ENCODE measurements at places on chromosomes 5 and 9.

GRCh38 chr5:77984587-77984986, 208.4 kb upstream of the TBCA start:
- no peak for DNase-seq

- DNase-seq: no peak
These were observed 3.4 kb upstream of the ABO start for GRCh38 chr9:133278161-133279114.

- no peak for DNase-seq
These were observed 19.9 kb upstream of the LPAR1 start for GRCh38 chr9:111058166-111058565.

- no peak for DNase-seq
These were observed 248.7 kb downstream of the LURAP1L start for GRCh38 chr9:13023498-13023897.

DNA sequence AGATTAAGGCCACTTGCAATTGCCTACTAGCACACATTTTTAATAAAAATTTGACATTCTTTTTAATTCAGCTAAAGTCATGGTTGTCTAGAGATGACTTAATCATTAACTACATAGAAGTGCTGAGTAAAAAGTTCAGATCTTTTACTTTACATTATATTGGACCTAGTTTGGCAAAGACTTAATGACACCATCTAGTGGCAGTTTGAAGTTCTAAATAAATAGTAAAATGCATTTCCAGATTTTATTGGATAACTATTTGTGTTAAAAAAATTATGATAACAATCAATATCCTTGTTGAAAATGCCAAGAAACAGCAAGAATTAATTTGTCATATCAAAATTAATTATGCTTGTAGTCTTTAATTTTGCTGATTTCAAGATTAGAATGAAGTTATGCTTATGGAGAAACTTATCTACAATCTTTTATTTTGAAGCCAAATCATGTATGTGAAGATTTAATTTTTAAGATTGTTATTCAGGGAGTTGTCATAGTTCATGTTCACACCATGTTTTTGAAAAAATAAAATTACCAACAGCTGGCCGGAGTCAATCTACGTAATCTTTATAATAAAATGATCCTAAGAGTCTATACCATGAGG, 69.6 kb upstream of the PJA2 start:
- DNase-seq: no peak

DNA sequence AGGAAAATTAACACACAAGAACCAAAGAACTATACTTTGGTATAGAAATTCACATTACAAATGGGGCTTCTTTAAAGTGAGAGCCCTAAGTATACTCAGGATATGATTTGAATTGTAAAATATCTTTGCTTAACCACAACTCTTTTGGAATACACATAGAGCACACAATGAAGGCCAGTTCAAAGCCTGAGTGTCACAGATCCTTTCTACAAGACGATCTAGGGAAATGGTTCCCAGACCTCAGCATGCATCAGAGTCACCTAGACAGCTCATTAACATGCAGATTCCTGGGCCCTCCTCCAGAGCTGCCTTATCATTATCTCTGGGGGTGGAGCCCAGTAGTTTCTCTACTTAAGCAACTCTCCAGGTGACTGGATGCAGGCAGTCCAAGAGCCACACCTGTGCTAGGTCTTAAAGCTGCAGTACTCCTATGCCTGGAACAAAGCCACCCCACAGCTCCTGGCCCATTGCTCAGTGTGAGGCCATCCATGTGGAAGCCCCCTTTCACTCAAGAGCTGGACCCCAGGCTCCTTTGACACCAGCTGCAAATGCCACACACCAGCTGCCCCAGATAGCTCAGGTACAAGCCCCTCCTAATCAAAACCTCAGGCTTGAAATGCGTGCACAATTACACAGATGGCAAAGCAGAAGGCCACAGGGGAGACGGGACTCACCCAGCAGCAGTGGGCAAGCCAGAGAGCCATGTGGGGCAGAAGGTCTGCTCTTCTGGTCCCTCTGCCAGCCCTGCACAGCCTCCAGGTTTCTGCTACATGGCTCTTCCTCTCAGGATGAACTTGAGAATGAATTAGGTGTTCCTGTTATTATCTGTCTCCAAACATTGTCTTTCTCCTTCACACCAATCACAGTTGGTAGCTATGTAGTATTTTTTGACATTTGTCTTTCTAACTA, 106.1 kb downstream of the SH3TC2 start:
- no peak for DNase-seq

GRCh38 chr5:14179446-14179845, 36.3 kb downstream of the TRIO start:
- DNase-seq: no peak

DNA sequence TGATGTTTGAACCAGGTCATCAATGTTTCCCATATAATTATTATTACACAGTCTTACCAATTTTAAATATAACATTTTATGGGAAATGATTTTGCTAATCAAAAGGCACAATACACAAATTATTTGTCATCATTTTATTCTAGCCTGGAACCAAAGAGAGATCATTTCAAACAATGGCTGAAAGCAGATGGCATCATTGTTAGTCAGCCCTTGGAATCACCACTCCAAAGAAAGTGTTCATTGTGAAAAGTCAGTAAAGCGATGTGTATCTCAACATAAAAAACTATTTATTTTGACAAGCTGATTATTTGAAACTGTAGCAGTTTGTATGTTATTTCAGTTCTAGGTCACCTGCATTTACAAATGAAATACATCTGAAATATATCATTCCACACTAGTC, 1068.7 kb downstream of the CDH12 start:
- DNase-seq: no peak

All from stimulated activated CD4-positive, alpha-beta T cell treated with anti-CD3 and anti-CD28 coated beads, Interleukin-15, amount 100 ng/mL, for 1 hour (primary cell).